Mesendoderm (in vitro differentiated cells): ENCODE measurements at places on chromosomes 11 and 22.

DNA sequence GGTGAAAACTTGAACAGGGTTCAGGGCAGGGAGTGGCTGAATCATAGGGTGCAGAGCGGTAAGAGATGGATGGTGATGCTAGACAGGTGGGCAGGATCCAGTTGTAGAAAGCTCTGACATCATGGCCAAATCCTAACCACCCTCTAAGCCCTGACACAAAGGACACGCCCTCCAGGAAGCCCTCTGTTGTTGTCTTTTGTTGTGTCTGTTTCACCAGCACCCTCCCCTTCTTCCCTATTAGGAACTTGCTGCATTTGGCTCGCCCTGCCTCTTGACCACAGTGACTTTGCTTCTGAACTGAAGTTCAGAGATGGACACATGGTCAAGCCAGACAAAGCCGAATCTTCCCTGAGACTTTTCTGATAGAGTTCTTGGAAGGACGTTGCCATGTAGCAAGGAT is 14.2 kb upstream of the APOL6 start:
- DNase-seq = no peak

- DNase-seq = no peak
These were observed 116.0 kb downstream of the KIRREL3 start for GRCh38 chr11:126884594-126884993.

- peak; percentile 89 for DNase-seq
These were observed at the start of gene LRRC10B for GRCh38 chr11:61507962-61508861. Gene LRRC10B, plus strand, starts transcription at chr11:61508749. Its CDS starts 250 bp downstream, at chr11:61508999.

DNA sequence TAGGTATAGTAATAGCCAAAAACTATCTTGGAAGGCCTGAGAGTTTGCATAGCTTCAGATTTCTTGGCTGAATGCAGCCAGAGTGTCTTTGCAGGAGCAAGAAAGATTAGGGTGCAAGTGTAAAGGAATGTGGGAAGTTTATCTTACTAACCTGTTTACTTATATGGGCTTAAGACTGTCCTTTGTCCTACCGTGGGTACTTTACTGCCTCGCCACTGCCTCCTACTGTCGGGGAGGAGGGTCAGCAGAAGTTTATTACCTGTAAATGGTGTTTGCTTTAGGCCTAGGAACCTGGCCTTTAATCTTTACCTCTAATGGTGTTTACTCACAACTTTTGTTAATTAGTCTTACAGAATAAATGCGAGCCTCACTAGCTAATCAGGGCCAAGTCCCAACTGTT is 633.8 kb downstream of the DLG2 start:
- peak; percentile 75 for DNase-seq

GRCh38 chr11:83691451-83691950 is 405.3 kb upstream of the CCDC90B start:
- no peak for DNase-seq

DNA sequence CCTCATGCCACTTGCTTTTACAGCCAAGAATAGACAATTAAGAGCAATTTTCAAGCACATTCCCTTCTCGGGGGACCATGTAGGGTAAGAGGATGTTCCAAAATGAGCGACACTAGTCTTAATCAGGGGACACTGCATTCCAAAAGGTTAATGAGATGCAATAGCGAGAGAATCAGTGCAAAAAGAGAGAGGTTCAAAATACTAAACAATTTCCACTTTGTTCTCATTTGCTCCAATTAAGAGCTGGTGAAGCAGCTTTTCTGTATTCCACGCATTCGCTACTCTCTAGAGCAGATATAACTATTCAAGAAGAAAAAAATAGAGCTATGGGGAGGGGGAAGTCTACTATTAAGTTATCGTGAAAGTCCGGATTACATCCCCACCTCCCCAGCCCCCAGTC is 811 bp downstream of the LRRC4C start:
- DNase-seq = no peak

- peak; percentile 32 for DNase-seq
These were observed 451.3 kb downstream of the TBC1D22A start for GRCh38 chr22:47213571-47214230.

GRCh38 chr22:19705181-19705934 is 8.9 kb upstream of the SEPTIN5 start:
- DNase-seq = peak; percentile 96

DNA sequence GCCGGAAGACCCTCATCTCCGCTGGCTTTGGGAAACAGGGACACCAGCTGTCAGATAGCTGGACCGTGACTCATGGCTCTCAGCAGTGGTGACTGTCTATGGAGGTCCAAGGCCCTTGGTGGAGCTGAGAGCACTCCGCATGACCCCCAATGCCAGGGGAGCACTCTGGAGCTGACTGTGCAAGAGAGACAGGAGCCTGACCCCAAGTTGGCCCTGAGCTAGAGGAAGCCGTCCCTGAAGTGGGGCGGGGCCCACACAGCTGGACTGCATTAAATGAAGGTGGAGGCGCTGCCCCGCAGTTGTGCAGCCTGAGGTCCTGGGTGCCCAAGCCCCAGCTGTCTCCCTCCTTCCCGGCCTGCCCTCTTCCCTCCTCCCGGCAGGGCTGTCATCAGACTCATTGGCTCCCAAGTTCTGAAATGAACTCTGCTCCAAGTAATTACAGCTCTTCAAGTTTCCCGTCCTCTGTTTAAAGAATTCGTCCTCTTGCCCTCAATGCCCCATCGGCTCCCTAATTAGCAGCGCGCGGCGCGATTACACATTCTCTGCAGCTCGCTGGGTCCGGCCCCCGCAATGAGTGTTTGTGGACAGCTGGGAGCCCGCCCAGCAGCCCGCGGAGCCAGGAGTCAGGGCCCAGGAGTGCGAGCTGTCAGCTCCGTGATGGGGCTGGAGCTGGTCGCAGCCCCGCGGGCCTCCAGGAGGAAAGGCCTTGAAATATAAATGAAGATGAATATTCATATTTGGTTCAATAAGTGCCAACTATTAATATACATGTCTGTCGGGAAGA is 93.2 kb upstream of the LMO1 start:
- DNase-seq = no peak

DNA sequence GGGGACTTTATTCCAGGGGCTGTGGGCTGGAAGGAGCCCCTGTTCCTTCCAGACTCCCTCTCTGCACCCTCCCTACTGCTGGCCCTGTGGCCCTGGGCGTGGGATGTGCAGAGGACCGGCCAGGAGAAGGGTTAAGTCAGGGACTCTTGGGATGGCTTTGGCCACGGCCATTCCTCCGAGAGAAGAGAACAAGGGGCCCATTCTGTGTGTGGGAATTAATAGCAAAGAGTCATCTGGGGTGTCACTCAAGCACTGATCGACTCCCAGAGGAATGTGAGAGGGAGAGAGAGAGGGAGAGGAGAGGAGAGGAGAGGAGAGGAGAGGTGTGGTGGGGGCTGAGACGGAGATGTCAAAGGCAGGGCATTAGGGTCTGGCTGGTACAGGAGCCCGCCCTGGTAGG is 14.2 kb upstream of the SOX10 start:
- no peak for DNase-seq

DNA sequence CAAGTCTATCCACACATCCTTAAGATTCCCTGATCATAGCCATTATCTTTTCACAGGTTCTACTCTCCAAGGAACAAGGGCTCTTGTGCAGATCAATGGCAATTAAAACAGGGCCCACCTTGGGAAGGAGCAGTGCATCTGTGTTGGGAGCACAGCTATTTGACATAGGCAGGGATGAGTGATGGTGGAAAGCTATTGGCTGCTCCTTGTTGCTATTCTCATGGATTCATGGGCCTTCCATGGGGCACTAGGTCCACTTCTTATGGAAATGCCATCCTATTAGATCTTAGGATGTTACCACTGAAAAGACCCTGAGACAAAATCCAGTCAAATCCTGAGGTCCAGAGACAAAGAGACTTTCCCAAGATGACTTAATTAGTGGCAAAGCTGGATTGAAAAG is 148.6 kb upstream of the MTNR1B start:
- no peak for DNase-seq

- no peak for DNase-seq
These were observed 14.8 kb downstream of the MOB2 start for GRCh38 chr11:1471736-1472135.

DNA sequence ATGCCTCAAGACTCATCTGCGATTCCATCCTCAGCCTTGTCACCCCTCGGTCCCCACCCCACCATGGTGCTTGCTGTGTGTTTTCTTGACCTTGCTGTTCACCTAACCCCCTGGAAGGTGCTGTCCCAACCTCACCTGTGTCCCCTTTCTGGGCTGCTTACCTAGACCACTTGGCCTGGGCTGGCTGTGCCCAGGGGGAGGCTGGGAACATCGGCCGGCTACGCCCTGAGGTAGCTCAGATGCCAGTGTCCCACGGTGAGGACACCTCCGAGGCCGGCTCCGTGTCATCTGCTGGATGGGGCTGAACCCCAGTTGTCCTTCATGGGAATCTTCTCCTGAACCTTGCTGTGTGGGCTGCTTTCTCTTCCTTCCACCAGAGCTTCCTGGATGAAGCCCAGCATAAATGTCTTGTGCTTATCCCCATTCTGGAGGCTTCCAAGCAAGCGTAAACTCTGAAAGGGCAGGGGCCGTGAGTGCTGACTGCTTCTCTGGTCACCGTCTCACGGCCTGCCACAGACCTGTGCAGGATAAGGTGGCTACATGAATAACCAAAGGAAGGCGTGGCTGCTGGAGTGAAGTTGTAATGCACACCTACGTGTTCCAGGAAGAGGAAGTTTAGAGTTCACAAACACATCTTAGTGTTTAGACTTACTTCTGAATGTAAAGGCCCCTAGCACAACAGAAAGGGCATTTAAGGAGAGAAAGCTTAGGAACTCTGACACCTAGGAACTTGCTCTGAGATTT is 724.3 kb downstream of the TBC1D22A start:
- no peak for DNase-seq

DNA sequence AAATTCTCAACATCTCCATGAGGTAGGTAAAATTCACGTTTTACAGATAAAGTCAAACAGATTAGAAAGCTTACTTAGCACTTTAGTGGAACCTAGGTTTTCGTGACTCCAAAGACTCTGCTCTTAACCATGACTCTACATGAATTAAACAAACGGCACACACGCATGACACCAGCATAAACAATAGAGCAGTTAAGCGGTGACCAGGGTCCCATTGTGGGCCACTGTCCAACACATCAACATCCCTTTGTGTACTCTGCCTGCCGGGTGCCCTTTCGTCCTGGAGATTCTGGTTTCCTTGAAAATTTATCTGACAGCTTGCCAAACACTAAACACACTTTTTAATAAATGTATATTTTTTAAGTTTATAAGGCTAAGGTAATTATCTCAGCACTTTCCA is 941.7 kb downstream of the OPCML start:
- DNase-seq = no peak

DNA sequence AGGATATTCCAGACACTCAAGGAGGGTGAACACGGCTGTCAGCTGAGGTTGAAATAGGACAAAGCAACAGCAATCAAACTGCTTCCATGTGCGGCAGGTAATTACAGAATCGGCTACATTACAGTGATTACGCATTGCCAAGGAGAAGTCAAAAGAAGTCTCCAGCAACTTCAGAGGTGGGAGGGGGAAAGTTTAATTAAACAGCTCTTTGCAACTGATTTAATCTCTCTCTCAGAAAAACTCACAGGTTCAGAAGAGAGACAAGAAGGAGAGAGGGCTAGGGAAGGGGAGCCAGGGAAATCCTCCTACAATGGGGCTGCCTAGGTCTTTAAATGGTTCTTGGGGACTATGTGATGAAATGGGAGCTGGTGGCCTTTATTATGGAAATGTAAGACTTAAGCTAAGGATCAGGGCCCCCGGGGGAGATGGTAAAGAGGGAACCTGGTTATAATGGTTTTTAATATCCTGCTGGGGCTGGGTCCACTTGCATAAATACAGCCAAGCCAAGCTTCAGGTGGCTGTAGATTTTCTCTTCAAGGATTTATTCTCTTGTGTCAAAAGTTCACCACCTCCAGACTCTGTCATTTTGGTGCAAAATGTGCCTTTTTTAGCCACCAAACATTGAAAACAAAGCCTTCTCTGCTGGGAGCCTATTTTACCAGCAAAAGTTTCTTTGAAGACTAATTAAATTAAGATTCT is 354.7 kb upstream of the NARS2 start:
- DNase-seq = peak; percentile 64

DNA sequence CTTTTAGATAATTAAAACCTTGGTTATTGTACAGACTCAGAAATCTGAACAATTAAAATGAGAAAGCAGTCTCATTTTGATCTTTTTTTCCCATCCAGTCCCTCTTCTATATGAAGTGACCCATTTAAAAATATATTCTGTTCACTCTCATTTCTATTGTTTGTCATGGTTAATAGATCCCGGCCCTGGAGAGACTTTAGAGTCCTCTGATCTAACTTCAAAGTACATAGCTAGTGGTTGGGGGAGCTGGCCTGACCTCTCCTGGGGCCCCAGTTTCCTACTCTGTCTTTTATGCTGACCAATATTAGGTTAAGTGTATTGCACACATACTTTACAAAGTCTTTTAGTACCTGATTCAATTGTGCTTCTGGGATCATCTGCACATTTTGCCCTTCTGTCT is 13.5 kb downstream of the MRPL48 start:
- DNase-seq = no peak

DNA sequence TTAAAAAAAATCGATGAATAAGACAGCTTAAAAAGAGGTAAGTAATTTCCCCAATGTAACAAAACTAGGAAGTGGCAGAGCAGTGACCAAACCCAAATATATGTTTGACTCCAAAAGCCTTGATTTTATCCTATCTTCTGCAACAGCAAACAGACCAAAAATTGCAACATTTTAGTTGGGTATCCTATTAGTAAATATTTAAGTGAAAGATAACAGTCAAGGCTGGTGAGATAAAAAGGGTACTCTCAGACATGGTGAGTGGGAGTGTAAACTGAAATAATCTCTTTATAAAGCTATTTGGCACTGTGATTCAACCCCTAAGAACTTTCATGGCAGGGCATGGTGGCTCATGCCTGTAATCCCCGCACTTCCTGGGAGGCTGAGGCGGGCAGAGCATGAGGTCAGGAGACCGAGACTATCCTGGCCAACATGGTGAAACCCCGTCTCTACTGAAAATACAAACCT is 1.9 kb upstream of the RDX start:
- peak; percentile 62 for DNase-seq

- DNase-seq = peak; percentile 48
These were observed 363.7 kb downstream of the NXPE2 start for GRCh38 chr11:115042002-115042401.

DNA sequence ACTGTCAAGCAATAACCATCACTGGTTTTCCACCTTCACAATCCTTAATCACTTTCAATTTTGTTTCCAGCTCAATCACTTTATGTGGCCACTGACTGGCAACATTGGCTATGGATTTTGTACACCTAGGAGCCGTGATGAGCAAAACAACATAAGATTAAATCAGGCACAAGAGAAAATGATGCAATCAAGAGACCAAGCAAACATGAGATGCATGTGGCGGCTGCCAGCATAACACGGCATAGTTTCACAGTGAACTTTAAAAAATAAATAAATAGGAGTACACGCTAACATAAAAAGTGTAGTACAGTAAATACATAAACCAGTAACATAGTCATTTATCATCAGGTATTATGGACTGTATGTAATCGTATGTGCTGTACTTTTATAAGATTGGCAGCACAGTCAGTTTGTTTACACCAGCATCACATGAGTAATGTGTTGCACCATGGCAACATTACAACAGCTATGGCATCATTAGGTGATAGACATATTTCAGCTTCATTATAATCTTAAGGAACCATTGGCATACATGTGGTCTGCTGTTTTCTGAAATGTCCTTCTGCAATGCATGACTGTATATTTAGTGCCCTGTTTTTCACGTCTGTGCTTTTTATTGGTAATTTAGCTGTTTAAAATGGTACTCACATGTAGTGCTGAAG is 83.3 kb upstream of the PRDM11 start:
- DNase-seq = no peak

- DNase-seq = no peak
These were observed 34.9 kb upstream of the PPP2R1B start for GRCh38 chr11:111801135-111801534.
